ENCODE measurements at places on chromosomes 11 and 22.

DNA sequence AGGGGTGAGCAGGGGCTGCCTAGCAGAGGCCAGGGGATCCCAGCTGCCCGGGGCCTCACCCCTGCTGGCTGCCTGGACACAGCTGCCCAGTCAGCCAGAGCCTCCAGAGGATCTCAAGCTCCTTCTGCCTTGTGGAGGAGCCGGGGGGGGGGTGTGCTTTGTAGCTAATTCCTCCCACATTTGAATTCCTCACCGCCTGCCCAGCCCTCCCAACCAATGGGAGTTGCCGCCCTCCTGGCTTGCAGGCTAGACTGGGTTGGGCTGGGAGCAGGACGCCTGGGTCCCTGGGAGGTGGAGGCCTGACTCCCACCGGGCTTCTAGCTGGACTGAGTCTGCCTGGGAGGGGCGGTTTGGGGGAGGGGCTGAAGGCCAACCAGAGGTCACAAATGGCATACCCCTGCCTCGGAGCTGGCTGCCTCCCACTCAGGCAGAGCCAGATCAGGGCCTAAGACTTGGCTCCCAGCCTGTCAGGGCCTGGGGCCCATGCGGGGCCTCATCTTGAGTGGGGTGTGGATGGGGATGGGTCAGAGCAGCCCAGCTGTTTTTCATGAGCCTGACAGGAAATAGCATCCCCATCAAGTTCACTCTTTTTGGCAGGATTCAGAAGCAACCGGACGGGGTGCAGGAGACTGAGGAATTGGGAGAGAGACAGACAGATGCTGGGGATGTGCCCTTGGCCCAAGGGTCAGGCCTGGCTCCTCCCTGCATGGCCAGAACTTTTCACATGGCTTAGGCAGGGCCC, 29.2 kb upstream of the PDE2A start:
- no peak for DNase-seq

DNA sequence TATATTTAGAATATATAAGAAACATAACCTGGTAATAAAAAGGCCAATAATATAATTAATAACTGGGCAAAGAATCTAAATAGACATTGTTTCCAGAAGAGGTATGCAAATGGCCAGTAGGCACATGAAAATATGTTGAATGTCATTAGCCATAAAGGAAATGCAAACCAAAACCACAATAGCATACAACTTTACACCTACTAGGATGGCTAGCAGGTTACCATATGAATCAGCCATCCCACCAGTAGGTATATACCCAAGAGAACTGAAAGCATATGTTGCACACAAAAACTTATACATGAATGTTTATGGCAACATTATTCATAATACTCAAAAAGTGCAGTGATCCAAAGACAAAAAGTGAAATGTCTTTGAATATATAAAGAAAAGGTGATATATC, 2.7 kb upstream of the OR2D2 start:
- DNase-seq, result no peak

DNA sequence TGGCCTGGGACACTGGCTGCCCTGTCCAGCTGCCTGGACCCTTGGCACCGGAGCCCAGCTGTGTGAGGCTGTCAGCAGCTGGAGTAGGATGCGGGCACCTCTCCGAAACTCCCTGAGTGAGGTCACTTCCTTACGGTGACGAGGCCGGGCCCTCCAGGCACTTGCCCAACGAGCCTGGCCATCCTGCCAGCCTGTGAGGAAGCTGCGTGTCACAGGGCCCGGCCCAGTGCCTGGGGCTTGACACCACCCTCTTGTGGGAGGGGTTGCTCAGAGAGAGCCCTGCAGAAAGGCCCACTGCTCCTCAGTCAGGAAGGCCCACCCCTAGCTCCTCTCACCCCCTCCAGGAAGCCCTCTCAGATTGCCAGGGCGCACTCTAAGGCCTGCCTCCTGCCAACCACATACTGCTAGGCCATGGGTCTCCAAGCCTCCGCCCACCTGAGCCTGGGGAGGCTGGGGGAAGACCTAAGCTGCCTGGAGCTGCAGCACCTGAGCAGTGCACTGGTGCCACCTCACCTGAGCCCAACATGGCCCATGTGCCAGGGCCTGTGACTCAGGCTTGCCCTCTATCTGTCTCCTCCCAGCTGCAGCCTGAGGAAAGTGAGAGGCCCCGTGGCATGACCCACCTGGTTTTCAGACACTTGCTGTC, 4.3 kb upstream of the PHLDA2 start:
- DNase-seq, result peak; percentile 69

DNA sequence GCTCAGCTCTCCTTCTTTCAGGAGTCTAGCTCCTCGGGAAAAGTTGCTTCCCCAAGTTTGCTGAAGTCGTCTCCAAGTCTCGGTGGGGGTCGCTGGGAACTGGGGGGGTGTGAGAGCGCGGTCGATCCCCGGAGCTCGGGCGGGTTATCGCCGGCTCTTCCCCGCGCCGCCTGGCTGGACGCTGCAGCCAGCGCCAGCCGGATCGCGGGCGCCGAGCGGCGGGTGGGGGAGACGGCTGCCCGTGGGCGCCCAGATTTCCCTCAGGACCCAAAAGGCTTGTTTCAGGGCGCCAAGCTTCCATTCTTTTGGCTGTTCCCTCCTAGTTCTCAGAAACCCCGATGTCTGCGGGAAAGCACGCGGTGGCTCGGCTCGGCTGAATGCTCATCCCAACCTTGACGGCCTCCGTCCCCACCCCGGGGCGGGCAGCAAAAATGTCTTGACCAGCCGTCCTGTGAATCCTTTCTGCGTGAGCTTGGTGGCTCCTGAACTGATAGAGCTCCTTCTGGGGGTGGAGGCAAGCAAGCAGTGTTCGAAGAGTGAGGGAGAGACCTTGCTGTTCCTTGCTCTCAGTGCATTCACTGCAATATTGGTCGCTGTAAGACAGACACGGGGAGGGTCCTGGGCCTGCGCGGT, 1.7 kb downstream of the ZBTB16 start:
- no peak for DNase-seq

- DNase-seq, result no peak
Observed at GRCh38 chr22:41178425-41178975, 26.6 kb upstream of the L3MBTL2 start.

DNA sequence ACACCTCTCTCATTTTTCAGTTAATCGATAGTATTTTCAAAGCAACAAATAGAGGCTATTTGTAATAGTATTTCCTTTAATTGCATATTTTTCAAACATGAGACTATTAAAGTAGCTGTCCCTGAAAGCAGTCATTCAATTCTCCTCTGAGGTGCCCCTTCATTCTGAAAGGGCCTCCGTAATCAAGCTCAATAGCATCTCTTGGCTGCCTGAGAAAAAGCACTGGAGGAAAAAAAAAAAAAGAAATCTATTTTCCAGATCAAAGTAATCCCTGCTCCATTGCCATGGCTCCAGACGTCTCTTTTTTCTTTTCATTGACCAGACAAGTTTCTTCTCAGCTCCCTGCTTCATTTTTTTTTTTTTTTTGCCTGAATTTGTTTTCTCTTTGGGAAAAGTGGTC, 154.5 kb upstream of the BLID start:
- DNase-seq, result no peak

DNA sequence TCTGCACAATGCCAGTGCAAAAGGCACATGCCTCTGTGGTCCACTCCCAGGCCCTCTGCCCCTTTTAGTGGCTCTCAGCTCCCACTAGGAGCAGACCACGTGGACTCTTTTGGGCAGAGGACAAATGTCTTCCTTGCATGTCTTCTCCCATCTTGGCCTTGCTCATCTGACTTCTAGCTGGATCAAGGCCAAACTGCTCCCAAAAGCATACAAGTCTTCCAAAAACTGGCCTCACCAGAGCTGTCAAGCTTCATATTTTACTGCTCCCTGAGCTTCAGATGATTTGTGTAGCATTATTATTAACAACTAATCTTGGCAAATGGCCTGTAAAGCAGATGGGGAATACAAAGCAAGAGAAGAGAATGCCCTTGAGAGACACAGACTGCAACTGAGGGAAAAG, 6.9 kb downstream of the SMPD1 start:
- no peak for DNase-seq

GRCh38 chr22:34210301-34210700, 290.0 kb upstream of the LARGE1 start:
- DNase-seq, result no peak

DNA sequence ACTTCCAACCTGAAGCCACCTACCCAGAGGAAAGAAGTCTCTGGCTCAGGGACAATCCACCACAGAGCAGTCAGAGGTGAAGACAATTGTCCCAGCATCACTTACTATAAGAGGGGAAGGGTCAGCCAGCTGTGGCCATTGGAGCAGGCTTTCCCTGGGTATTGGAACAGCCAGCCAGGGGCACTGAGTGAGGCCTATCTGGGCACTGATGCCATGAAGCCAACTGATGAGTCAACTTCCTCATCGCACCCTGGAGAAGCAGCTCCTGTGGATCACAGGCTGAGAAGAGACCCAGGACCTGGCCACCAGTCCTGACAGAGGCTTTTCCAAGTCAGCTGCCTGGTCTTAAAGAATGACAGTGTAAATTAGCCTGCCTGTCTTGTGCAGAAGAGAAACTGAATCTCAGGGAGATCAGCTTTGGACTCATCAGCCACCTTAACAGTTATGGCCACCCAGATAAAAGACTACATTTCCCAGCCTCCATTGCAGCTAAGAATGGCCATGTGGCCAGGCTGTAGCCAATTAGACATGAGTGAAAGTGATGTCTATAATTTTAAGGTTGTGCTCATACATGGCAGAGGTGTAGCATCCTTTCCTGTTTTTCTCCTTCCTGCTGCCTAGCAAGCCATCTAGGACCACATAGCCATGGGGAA, 19.0 kb downstream of the CHST1 start:
- DNase-seq, result no peak

GRCh38 chr11:8733852-8734251, 51.3 kb downstream of the RPL27A start:
- DNase-seq, result no peak

- no peak for DNase-seq
Observed at GRCh38 chr22:37631448-37632173, 7.9 kb upstream of the SH3BP1 start.

GRCh38 chr11:134592391-134592990, 180.4 kb upstream of the B3GAT1 start:
- peak; percentile 23 for DNase-seq

- DNase-seq, result no peak
Observed at GRCh38 chr11:119493712-119494111, 70.7 kb upstream of the THY1 start.

GRCh38 chr11:79742176-79742575, 301.3 kb upstream of the TENM4 start:
- DNase-seq, result no peak

GRCh38 chr11:44335052-44335760, 25.3 kb upstream of the ALX4 start:
- DNase-seq, result no peak

DNA sequence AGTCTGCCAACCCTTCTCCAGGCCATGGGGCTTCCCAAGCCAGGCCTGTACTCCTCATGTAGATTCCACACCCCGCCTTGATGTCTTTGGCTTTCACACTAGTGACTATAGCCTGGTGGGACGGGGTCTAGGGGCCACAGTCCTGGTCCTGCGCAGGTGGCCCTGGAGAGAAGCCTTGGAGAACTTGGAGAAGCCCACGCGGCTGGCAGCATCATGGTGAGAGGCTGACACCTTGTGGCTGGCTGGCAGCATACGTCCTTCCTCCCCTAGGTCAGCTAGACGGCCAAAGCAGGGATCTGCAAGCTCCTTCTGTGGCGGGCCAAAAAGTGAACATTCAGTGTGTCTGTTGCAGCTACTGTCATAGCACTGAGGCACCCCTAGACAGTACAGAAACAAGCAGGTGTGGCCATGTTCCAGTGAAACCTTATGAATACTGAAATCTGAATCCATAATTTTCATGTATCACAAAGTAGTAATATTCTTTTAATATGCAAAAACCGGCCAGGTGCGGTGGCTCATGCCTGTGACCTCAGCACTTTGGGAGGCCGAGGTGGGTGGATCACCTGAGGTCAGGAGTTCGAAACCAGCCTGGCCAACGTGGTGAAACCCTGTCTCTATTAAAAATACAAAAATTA, 42.0 kb downstream of the FAM83F start:
- peak; percentile 49 for DNase-seq

DNA sequence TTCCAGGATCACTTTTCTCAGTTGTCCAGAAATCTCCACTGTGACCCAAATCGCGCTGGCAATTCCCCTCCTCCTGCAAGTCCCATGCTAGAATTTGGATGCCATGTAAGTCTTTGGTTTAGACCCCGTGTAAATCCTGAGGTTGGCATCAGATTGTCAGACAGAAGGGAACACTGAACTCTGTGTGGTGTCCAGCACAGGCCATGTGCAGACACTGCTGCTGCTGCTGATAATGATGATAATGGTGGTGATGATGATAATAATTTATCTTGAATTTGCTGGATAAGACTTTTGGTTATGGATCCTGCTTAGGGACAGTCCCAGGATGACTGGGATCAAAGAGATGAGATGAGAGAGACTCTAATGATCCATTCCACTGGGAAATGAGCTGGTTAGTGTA, 45.0 kb downstream of the RPUSD4 start:
- DNase-seq, result no peak

DNA sequence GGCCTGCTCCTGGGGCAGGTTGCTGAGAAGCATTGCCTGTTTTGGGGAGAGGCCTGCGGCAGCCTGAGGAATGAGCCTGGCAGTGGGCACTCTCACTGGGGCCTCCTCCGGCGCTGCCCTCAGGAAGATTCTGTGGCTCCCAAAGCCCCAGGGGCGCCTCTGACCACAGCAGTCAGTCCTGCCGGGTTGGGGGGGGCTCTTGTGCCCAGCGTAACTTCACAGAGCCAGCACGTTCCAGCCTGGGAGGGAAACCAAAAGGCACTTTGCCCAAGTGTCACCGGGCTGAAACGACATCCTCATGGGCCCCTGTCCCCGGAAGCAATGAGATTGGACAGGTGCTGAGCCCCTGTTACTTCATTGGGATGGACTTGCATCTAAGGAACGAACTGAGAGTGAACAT, 4.3 kb upstream of the LRP5 start:
- DNase-seq, result no peak

DNA sequence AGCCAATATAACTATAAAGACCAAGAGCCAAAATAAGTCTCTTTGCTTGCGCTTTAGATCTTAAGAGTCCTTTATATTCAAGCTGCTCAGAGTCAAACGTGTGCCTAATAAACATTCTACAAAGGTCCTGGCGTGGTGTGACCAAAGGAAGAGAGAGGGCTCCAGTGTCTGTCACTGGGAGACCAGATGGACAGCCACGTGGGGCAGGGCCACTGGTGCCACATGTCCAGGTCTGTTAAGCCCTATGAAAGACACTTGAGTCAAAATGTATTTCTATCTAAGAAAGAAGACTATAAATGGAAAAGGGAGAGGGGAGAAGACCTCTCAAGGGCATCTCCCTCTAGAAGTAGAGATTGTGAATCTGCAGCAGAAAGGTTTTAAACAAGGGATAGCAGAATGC, 32.2 kb upstream of the EHF start:
- DNase-seq, result no peak

- DNase-seq, result peak; percentile 88
Observed at GRCh38 chr11:62556108-62556874, 9.7 kb upstream of the AHNAK start.

Data from T-helper 2 cell treated with Interferon-gamma antibody and Interleukin-4, amounts not matched to agents 5 μg/mL and 100 μg/mL, for 36 hours (primary cell).